Activated T-helper 1 cell treated with anti-CD3 and anti-CD28 coated beads, Interleukin-12 subunit alpha, Interleukin-12 subunit beta, Interleukin-2, Interleukin-4 antibody, amounts not matched to agents 30 ng/mL and 10 ng/mL and 1 ng/mL, durations not matched to agents 14 hours and 24 hours and 36 hours (primary cell): ENCODE measurements at places on chromosomes 12 and 14. TPM values are rescaled to one million over a fixed set of nuclear protein-coding genes. Genes with fewer than 3 reads are reported as not detected.
A peak's percentile ranks its signal among the peaks of the same experiment; 100 is the strongest.

DNA sequence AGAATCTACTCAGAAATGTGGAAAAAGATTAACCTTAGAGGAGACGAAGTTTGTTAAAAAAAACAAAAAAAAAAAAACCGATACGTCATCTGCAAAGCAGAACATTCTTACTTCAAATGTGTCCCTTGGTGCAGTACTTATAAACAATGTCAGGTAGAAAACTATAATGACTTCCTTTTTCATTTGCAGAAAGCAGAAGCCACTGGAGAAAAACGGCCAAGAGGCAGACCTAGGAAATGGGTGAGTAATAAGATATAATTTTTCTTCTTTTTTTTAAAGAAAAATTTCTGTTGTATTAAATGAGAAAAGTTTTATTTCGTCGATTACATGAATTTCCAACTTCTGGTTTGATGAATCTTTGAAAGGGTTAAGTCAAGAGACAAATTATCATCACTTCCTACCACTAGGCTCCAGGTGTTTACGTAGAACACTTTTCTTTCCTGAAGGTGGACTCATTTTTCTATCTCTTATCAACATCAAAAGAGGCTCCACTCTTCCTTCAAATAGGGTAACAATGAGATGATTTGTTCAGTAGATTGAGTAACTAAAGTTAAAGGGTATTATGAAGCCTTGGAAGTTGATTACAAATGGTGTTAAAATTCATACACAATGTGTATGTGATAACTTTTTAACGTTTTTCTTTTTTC lies 14.2 kb downstream of the HMGA2 start:
- no peak for DNase-seq
- H3K27me3 ChIP-seq = peaks cover 12% of the 10 kb centered on the region
- H3K27ac ChIP-seq = no peak overlapping the region
- H3K36me3 ChIP-seq = no peaks in the 10 kb centered on the region
- no peaks in the 10 kb centered on the region for H3K4me1 ChIP-seq

Gene ADGRD1
- total RNA-seq = 0.18 and 0.59 TPM in 2 replicates

Gene ORAI1
- total RNA-seq = 61.5 and 67.0 TPM in 2 replicates

DNA sequence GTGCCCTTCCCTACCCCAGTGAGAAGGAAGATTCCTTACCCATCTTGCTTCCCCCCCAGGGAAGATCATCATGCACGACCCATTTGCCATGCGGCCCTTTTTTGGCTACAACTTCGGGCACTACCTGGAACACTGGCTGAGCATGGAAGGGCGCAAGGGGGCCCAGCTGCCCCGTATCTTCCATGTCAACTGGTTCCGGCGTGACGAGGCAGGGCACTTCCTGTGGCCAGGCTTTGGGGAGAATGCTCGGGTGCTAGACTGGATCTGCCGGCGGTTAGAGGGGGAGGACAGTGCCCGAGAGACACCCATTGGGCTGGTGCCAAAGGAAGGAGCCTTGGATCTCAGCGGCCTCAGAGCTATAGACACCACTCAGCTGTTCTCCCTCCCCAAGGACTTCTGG lies 9.3 kb downstream of the PCK2 start:
- DNase-seq = no peak
- peaks cover 42% of the 10 kb centered on the region for H3K36me3 ChIP-seq
- peaks cover 24% of the 10 kb centered on the region for H3K4me1 ChIP-seq

Gene CLSTN3
- total RNA-seq = 48.5 and 50.8 TPM in 2 replicates

DNA sequence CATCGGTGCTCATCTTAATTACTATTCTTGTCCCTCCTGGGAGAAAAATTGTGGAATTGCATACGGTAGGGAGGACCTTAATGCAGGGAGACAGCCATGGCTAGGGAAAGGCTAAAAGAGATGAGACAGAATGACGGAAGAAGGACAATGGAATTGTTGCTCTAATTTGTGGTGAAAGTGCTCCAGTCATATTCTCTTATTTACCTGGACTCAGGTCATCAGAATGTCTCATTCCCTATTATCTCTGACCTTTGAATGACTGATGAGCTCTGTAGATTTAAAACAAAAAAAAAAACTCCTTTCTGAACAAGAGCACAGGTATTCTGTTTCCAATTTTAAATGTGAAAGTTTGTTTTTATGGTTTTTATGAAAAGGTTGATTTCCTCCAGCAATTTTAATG lies 8.6 kb upstream of the EPS8 start:
- no peak overlapping the region for H3K27ac ChIP-seq
- no peaks in the 10 kb centered on the region for H3K4me1 ChIP-seq
- H3K27me3 ChIP-seq = peaks cover 35% of the 10 kb centered on the region
- no peak overlapping the region for H3K4me3 ChIP-seq
- H3K36me3 ChIP-seq = no peaks in the 10 kb centered on the region
- DNase-seq = no peak

DNA sequence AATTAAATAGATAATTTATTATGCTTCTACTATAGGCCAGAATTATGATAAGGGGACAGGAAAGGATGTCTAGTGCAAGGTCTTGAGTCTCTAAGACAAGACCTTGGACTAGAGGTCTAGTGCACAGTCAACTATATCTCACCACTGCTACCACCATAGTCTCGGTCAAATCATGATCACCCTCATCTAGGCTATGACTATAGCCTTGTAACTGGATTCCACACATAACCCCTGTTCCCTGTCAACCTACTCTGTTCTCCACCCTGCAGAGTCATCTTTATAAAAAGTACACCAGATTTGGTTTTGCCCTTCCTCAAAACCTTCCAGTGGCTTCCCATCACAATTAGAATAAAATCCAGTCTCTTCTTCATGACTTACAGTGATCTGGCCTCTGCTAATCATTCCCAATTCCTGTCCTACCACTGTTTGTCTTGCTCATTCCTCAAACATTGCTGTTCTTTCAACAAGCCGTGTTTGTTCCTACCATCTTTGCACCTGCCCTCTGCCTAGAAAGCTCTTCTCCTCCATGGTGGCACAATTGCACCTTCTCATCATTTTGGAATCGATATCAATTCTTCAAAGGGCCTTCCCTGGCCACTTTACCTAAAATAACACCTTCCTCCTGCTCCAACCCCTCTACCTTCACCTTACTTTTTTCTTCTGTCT lies 169.4 kb downstream of the FOXN3 start:
- H3K4me1 ChIP-seq = peaks cover 29% of the 10 kb centered on the region
- H3K27ac ChIP-seq = no peak overlapping the region
- peaks cover 15% of the 10 kb centered on the region for H3K36me3 ChIP-seq

- no peak for DNase-seq
- H3K36me3 ChIP-seq = peaks cover 9% of the 10 kb centered on the region
- no peak overlapping the region for H3K27ac ChIP-seq
- no peaks in the 10 kb centered on the region for H3K27me3 ChIP-seq
- H3K4me1 ChIP-seq = peaks cover 22% of the 10 kb centered on the region
Measured at GRCh38 chr12:122368361-122369073, 54.0 kb downstream of the CLIP1 start.

DNA sequence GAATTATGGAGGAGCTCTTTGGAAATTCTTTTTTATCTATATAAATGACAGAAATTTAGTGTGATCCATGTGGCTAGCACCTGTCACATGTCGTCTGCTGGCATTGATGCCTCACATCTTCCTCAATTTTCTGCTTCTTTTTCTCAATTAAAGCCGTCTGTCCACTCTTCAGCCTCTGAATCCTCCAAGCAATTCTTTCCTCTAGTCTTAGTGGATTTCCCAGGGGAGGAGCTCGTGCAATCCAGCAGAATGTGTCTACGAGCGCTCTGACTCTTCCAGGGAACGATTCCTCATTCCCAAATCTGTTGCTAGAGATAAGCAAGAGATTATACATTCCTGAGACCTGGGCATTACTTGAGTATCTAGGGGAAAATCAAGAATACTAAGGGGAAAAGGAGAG lies 176.6 kb downstream of the EMP1 start:
- H3K27me3 ChIP-seq = peaks cover 3% of the 10 kb centered on the region
- H3K36me3 ChIP-seq = no peaks in the 10 kb centered on the region
- H3K4me1 ChIP-seq = no peaks in the 10 kb centered on the region
- no peak overlapping the region for H3K4me3 ChIP-seq
- no peak for DNase-seq

Gene DDN
- 0.78 and 1.1 TPM in 2 replicates for total RNA-seq

- H3K4me1 ChIP-seq = no peaks in the 10 kb centered on the region
- no peak overlapping the region for H3K4me3 ChIP-seq
- no peak for DNase-seq
- no peaks in the 10 kb centered on the region for H3K36me3 ChIP-seq
- H3K27me3 ChIP-seq = no peaks in the 10 kb centered on the region
Measured at GRCh38 chr12:102521662-102522277, 41.4 kb upstream of the IGF1 start.

- peak overlapping the region; percentile 91 for H3K27ac ChIP-seq
- peak overlapping the region; percentile 98 for H3K4me3 ChIP-seq
- peaks cover 19% of the 10 kb centered on the region for H3K36me3 ChIP-seq
- no peaks in the 10 kb centered on the region for H3K27me3 ChIP-seq
- no peak for DNase-seq
Measured at GRCh38 chr14:20332431-20332787, 670 bp downstream of the CCNB1IP1 start.

GRCh38 chr12:49716553-49716952 lies 9.3 kb upstream of the FMNL3 start:
- peaks cover 28% of the 10 kb centered on the region for H3K27me3 ChIP-seq
- no peak overlapping the region for H3K4me3 ChIP-seq

GRCh38 chr14:54803926-54804537 lies 98.6 kb downstream of the GCH1 start:
- no peaks in the 10 kb centered on the region for H3K4me1 ChIP-seq
- H3K36me3 ChIP-seq = no peaks in the 10 kb centered on the region
- H3K27ac ChIP-seq = no peak overlapping the region
- peaks cover 23% of the 10 kb centered on the region for H3K27me3 ChIP-seq
- no peak for DNase-seq

Gene MYF5
- not detected in 2 replicates for total RNA-seq
